CD8-positive, alpha-beta T cell (primary cell): ENCODE measurements at places on chromosomes 2 and 18.

- no peak for DNase-seq
Measured at GRCh38 chr2:151770995-151771394, 36.7 kb upstream of the NEB start.

- no peak for DNase-seq
Measured at GRCh38 chr18:47172476-47172875, 3.7 kb downstream of the IER3IP1 start.

- no peak for DNase-seq
Measured at GRCh38 chr18:28512357-28512756, 335.4 kb upstream of the CDH2 start.

GRCh38 chr2:210399440-210400041 lies 77.0 kb downstream of the LANCL1 start:
- no peak for DNase-seq

DNA sequence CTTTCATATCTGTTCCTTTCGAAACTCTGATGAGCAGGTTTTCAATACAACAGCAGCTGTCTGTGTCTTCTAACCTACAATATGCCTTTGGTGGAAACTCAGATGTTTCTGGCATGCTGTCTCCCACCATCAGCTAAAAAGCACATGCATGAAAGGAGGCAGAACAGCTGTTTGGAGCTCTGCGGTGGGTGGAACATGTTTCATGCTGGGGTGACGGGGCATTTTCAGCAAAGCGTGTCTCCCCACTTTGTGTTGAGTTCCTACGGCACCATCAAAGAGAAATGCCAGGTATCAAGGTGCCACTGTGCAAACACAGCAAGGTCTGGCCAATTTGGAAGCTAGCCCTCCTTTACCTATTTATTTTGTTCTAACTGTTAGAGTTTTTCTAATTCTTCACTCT lies 290.1 kb downstream of the CLIP4 start:
- DNase-seq: no peak

DNA sequence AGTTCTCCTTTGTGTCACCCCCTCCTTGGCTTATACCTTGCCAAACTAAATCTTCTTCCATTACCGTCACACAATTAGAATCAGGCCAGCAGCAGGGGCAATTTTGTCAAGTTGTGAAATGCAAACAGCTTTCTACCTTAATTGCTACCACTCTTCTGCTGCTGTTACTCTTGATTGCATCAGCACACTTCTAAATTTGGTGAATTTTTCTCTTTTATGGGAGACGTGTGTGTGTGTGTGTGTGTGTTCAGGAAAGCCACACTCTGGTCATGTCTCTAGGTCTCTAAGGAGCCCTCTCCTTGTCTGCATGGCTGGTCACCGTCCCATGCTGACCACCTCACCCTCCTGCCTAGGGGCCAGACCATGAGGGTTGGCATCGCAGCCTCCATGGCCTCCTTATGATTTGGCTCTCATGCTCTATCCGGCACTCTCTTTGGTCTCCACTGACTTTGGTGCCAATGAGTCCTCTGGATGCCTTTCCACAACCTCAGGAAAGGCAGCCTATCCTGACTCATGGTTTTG lies 87.7 kb downstream of the GATA6 start:
- DNase-seq: no peak

- no peak for DNase-seq
Measured at GRCh38 chr18:59575995-59576394, 121.2 kb downstream of the CCBE1 start.

GRCh38 chr2:166411473-166412230 lies 35.9 kb upstream of the SCN9A start:
- DNase-seq: no peak

GRCh38 chr2:46495231-46496030 lies 16.1 kb downstream of the TMEM247 start:
- DNase-seq: no peak

GRCh38 chr2:170322140-170322766 lies 144.3 kb downstream of the MYO3B start:
- no peak for DNase-seq

- DNase-seq: no peak
Measured at GRCh38 chr2:40218679-40219078, 233.2 kb downstream of the SLC8A1 start.

DNA sequence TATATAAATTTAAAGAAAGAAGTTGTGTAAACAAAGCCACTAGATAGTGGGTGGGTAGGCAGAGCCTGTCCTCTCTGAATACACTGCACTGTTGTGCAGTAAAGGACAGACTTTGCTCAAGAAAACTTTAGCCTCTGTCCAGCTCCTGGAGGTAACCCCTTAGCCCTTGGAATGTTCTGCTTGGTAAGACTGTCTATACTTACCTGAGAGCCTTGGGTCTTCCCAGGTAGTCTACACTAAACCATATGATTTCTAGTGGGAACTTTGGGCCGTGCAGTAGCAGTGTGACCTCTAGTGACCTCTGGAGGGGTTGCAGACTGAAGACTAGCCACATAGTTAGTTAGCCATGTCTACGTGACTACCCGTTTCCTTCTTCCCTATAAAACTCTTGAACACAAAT lies 678.3 kb upstream of the NRXN1 start:
- DNase-seq: no peak

- DNase-seq: no peak
Measured at GRCh38 chr2:37589298-37589697, 82.1 kb downstream of the CDC42EP3 start.

- DNase-seq: no peak
Measured at GRCh38 chr18:39208190-39208589, 1642.6 kb upstream of the CELF4 start.

GRCh38 chr18:59823596-59824195 lies 76.1 kb upstream of the PMAIP1 start:
- DNase-seq: no peak

DNA sequence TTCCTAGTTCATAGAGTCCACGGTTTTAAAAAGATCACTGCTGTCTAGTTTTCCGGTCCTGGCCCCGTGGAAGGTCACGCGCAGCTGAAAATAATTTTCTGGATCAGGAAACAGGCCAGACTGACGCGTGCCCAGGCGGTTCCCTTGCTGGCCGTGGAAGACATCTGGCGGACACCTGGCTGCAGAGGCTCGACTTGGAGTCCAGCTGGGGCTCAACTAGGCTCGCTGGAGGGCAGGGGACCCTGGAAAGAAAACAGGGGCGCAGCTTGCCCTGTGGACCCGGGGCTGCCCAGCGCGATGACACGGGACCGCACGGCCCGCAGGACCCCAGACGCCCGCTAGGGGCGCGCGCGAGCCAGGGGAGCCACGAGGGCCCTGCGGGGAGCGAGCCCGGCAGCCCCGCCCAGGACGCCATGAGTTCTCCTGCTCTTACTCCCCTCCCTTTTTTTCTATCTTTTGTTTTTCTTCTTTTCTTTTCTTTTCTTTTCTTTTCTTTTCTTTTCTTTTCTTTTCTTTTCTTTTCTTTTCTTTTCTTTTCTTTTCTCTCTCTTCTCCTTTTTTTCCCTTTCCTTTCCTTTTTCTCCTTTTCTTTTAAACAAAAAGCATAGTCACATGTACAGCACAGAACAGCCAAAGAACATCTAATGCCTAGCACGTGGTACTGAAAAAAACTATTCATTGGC lies 43.2 kb upstream of the UBE2F start:
- peak; percentile 89 for DNase-seq

DNA sequence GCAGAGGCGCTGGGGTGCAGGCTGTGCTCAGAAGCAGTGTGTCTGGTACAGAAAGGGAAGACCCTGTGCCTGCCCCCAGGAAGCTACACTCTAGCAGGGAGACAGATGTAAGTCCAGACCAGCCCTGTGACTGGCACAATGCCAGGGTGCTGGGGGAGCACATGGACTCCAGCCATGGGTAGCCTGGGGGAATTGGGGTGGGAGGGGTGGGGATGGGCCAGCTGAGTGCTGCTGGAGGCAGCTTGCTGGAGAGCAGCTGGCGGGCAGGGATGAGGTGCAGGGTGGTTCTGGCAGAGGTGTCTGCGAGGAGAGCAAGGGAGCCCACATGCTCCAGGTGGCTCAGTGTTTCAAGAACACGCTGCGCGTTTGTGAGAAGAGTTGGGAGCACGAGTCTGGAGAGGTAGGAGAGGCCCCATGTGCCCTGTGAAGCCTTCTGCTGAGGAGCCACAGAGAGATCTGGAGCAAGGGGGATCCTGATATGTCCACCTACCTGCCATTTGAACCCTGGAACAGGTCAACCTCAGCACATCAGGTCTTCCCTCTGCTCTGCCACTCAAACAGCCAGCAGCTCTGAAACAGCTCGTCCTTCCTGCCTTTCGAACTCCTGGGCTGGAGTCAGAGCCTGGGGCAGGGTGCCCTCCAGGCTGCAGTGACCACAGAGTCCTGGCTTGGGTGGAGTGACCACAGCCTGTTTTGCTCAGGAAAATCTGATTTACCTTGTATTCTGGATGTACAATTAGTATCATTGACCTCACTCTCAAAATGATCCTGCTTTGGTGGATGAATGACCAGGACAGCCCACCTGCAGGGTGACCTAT lies 15.1 kb downstream of the ALLC start:
- DNase-seq: no peak

DNA sequence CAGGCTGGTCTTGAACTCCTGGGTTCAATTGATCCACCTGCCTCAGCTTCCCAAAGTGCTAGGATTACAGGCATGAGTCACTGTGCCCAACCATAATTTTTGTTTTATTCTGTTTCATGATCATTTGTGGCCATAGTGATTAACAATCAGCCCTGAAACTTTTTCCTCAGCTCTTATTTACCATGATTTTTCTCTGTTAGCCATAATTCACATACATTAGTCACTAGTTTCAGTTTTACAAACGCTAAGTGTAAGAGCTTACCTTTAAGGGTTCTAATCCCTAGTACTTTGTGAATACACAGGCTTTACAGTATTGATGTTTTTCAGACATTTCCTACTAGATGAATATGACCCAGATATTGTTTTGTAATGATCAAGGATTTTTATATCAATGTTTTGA lies 216.1 kb downstream of the DPP4 start:
- DNase-seq: no peak

DNA sequence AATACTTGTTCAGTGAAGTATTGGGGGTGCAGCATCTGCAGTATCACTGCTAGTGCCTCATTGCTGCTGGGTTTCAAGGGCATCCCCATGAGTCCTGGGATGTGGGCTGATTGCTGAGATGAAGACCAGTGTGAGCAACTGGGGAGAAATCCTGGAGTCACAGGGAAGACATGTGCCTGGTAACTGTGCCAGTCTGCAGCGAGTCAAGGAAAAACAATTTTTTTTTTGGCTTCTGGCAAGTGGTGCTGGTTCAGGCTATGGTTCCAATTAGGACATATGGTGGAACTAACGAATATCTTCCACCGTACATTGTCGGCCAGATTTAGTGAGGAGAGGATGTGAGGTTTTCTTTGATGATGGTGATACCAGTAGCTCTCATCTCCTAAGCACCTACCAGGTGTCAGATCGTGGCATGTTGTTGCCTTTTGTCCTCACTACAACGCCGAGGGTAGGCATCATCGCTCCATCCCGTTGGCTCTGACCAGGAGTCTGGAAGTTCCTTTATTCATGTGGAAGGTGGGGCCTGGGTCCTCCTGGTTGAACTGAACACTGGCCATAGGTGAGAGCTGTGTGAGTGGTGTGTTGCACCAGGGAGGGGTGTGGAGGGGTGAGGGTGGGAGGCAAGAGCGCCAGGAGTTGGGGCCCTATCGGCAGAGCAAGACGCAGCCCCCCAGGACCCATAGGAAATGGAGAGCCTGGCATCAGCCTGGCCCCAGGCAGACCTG lies 118.0 kb upstream of the HS6ST1 start:
- peak; percentile 36 for DNase-seq

- DNase-seq: no peak
Measured at GRCh38 chr2:217843324-217843723, 159.5 kb downstream of the TNS1 start.

DNA sequence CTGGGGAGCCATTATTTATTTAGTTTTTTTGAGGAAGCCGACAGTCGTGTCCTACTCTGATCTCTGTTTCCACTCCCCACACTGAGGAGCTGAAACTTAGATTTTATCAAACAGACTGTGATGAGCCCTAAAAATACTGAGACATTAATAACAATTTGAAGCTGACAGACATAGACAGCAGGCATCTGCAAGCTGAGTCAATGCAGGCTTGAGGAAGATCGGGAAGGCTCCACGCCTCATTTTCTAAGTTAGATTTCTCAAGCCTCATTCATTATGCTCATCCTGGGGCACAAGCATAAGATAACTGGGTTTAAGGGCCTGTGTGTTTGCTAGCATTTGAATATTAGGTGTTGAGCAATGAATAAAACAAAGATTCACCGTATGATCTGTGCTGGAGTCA lies 26.3 kb downstream of the EFR3B start:
- no peak for DNase-seq

GRCh38 chr2:135473567-135473966 lies 57.5 kb downstream of the ZRANB3 start:
- peak; percentile 43 for DNase-seq

DNA sequence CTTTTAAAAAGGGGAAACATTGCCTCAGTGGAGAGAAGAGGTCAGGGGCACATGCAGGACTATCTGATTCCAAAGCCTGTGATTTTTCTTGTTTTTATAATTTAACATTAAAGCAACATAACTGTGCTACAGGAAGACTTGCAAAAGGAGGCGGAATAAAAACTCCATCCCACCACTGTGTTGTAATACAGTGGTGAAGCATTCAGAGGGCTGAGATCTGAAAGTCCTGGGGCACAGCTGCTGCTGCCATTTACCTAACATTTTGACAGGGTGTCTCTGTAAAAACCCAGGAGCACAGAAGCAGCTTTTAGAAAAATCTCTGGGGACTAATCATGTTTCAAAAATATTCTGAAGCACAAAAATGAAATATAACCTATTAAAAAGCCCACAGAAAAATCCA lies 97.6 kb downstream of the GRB14 start:
- DNase-seq: no peak

- peak; percentile 39 for DNase-seq
Measured at GRCh38 chr2:102753563-102754159, 8.2 kb upstream of the TMEM182 start.

GRCh38 chr2:20205915-20206524 lies 18.9 kb downstream of the SDC1 start:
- no peak for DNase-seq

GRCh38 chr18:62637807-62638687 lies 77.3 kb upstream of the PHLPP1 start:
- peak; percentile 50 for DNase-seq

- no peak for DNase-seq
Measured at GRCh38 chr2:191533693-191534180, 144.2 kb upstream of the NABP1 start.

DNA sequence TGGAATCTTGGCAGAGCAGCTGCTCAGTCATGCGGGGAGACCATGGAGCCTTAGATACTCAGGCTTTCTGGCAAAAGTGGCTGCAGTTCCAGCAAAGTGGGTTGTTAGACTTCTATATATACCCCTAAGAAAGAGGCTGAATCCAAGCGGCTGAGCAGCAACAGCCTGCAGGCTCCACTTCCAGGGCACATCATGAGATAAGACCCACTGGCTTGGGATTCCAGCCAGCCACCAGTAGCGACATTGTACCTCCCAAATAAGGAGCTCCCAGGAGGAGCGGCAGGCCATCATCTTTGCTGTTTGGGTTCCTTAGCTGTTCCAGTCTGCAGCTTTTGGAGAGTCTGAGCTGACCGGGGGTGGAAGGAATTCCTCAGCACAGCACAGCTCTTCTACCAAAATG lies 150.3 kb upstream of the ST6GAL2 start:
- no peak for DNase-seq

GRCh38 chr2:273333-273732 lies 8.6 kb downstream of the ACP1 start:
- no peak for DNase-seq

GRCh38 chr18:49866680-49867079 lies 53.3 kb upstream of the ACAA2 start:
- DNase-seq: no peak

GRCh38 chr2:64251497-64252250 lies 107.5 kb upstream of the PELI1 start:
- no peak for DNase-seq
